G401 (cell line): ENCODE measurements at places on chromosomes 5 and 9. TPM values are rescaled to one million over a fixed set of nuclear protein-coding genes. Genes with fewer than 3 reads are reported as not detected.

PLAC8L1 gene
- not detected in 2 replicates for total RNA-seq

DNA sequence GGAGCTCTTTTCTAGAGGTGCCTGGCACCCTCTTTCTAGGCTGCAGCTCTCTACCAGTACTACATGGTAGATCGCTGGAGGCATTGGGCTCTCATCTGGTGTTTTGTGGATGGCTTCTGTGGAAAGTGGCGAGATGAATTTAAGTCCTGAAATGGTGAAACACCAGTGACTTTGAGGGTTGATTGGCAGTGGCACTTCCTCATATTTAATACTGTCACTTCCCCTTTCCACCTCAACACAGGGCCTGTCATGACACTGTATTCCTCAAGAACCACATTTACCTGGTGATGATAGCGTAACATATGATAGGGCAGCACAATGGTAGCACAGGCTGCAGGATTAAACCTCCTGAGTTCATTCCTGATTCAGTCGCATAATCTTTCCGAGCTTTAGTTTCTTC, 132.1 kb downstream of the KDM4C start:
- no peak for DNase-seq

DNA sequence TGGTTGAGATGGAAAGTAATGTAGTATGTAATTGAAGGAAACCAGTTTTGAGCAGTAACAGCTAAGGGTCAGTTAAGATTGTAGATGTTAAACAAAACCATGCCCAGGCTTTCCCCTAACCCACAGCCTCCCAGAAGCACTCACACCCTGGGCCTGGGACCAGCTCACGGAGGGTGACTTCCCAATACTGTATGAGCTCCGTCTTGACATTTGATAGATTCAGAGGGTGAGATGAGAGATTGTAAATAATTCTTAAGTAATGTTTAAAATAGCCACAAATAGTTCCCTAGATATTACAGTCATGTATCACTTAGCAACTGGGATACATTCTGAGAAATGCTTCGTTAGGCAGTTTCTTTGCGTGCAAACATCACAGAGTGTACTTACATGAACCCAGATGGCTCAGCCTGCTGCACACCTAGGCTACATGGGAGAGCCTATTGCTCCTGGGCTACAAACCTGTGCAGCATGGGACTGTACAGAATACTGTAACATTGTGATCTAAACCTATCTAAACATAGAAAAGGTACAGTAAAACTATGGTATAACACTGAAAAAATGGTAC, 140.7 kb downstream of the FANCC start:
- no peak for DNase-seq

PCDHGB1 gene
- total RNA-seq = not detected in 2 replicates

- no peak for DNase-seq
Observed at GRCh38 chr5:127061537-127061936, 11.8 kb downstream of the C5orf63 start.

- DNase-seq = no peak
Observed at GRCh38 chr9:70491426-70492318, 77.2 kb upstream of the KLF9 start.

DNA sequence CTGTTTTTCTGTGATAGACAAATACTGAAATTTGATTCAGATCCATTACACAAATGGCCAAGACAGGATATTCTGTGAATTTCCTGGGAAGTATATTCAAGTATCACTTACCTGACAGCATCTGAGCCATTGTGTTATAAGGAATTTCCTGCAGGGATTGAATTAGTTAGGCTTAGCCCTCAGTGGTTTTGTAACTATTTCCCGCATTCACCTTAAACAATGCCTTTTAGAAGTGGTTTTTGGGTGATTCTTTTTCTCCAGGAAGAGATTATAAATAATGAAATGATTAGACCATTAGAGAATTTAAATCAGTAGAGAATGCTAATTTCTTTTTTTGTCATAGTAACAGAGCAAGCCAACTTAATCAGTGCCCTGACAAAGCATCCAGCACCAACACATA, 30.6 kb downstream of the ITGA1 start:
- no peak for DNase-seq

- DNase-seq = no peak
Observed at GRCh38 chr5:111069839-111070238, 1.7 kb upstream of the TSLP start.

DNA sequence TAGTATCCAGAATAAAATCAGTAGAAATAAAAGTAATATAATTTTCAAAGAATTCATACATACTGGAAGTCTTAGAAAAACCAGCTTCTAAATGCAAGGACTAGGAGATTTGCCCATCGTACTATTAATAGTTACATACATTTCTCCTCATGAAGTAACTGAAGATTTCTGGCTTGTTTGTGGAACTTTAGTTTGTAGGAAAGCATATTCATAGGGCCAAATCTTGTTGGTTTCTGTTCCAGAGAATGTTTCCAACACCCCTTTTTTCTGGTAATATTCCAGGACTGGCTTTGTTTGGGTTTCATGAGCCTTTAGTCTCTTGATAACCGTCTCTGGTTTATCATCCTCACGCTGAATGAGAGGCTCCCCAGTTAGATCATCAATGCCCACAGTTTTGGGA, 66.3 kb upstream of the TJP2 start:
- no peak for DNase-seq

PDLIM7 gene
- total RNA-seq = 297 and 299 TPM in 2 replicates

CCL27 gene
- total RNA-seq = not detected in 2 replicates

- DNase-seq = no peak
Observed at GRCh38 chr9:81534138-81534875, 155.0 kb downstream of the TLE1 start.

ADAMTS2 gene
- not detected in 2 replicates for total RNA-seq

HMCN2 gene
- total RNA-seq = 0.07 TPM in 1 of 2 replicates, not detected in the other

DNA sequence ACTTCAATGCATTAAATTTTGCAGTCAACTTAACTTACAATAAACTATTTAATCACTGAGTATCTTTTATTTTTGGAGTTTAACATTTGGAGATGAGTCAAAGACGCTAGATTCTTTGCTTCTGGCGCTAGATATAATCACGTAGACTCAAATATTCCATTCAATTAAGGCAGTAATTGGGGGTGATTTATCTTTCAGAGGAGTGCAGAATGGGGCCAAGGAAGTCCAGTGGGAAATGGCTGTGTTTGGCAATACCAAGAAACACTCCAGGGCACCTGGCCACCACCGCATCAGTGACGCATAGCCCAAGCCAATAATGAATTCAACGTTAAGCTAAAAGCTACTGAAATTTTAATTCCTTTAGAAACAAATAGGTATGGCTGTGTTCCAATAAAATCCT, 81.2 kb downstream of the PHAX start:
- DNase-seq = no peak

DNA sequence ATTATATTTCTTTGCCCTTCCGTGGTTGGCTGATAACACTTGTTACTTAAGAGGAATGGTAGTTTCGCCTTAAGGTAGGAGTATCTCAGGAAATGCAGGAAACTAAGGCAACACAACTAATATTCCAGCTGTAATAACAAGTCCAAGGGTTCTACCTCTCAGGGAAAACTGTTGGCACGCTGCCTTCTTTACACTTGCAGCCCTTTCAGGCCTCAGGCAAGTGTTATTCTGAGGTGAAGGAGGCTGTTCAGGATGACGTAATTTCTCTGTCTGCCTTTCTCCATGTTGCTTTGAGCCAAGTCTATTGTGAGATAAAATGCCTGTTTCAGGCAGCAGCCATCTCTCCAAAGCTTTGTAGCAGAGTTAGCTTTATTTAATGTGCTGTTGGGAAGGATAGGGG, 38.0 kb downstream of the VCAN start:
- DNase-seq = no peak

CYSRT1 gene
- total RNA-seq = 10.7 and 16.0 TPM in 2 replicates

SV2C gene
- 0.43 and 0.85 TPM in 2 replicates for total RNA-seq

KCNV2 gene
- total RNA-seq = not detected in 2 replicates

GHR gene
- total RNA-seq = not detected in 2 replicates

- no peak for DNase-seq
Observed at GRCh38 chr5:151706906-151707305, 20.2 kb upstream of the SPARC start.

N4BP3 gene
- total RNA-seq = 9.3 and 10.4 TPM in 2 replicates

DNA sequence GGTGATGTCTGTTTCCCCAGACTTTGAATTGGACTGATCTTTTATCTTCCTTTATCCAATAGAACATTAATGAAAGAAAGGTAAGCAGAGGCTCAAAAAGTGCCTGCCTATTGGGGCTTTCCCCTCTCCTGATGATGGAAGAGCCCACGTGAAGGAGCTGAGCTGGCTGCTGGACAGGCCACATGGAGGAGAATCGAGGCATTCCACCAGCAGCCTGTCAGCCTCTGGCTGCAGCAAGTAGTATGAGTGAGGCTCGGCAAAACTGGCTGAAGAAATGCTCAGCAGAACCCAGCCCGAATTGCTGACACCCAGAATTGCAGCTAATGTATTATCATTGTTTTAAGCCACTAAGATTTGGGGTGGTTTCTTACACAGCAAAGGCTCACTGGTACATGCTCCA, 66.5 kb upstream of the STC2 start:
- no peak for DNase-seq

DNA sequence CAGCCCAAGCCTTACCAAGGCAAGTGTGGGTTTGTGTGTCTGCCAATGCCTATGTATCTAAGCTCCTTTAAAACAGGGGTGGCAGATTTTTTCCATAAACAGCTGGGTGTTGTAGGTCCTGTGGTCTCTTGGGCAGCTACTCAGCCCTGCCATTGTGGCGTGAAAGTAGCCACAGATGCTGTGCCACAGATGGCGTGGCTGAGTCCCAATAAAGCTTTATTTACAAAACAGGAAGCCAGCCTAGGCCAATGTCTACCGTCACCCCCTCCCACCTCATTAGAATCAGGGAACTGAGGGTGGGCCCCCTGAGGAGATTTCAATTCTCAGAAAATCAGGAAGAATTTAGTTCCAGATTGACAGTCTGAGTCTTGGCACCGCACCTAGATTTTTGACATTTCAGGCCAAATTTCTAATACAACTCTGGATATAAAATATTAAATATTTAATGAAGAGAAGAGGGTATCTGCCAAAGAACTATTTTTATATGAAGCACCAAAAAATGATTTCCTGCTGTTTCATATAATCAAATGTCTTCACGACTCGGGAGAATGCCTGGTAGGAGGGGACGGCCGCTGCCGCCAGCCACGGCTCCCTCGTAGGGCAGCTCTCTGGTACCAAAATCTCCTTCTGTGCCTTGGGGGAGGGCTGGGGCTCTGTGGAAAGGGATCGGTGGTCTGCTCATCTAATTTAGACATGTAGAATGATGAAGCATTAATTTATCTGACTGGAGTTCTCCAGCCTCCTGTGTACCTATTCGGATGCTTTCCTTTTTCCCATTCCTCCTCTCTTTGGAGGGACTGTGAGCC, 420.9 kb downstream of the IRX2 start:
- DNase-seq = no peak

- no peak for DNase-seq
Observed at GRCh38 chr9:97374811-97375210, 37.1 kb upstream of the TDRD7 start.

CCDC192 gene
- not detected in 2 replicates for total RNA-seq

SLC6A7 gene
- total RNA-seq = not detected in 2 replicates
